ENCODE measurements at places on chromosomes 1 and 21.

DNA sequence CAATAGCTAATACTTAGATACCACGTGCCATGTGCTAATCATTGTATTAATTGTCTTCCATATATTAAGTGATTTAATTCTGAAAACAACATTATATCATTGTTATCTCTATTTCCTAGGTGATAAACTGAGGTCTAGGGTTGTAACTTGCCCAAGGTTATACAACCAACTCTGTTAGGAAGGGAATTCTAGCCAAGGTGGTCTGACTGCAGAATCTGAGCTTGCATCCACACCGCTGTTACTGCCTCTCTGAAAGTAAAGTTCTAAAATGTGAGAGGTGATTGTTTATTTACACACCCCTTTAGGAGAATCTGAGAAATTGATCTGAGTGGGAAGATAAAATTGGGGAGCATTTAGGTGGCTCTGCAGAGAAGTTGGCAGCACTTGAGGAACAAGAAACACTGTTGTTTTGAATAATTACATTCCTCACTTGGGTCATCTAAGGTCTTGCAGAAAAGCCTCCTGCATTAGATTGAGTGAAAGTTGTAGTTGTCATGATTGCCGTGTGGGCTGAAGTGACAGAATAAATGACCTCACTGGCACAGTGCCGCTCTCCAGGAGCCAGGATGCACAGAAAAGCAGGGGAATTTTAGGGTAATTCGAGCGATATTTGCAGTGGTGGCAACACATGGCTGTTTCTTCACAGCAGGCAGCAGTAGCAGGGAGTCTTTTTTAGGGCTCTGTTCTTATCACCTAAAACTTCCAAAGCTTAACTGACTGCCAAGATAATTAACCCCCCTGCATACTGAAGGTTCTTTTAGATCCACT, 121.7 kb downstream of the ADGRL4 start:
- DNase-seq, result no peak

DNA sequence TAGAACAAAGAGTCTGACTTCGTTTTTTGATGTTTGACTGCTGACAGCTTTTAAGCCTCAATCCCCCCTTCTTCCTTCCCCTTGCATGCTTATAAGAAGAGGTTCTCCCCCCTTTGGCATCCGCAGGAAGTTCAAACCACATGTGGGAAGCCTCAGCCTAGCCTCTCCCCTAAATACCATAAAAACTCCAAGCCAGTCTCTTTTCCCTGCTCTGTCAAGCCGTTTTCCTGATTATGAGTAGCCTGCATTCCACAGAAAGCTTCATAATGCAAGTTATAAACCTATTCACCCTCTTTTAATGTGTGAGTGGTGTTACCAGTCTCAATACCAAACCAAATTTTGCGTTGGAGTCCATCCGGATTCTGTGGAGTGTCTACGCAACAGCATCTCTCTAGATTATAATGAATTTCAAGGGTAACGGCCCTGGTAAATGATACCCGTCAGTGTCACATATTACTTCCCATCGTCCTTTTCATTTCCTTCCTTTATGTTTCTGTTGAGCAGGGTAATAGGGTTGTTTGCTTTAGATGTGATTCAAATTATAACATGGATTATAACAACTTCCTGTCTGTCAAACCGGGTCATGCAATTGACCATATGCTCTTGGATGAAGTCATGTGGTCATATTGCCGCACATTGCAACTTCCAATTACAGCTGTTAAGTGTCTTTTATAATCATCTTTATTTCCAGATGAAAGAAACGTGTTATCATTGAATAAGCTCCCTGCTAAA, 717.5 kb downstream of the RWDD3 start:
- no peak for DNase-seq

- no peak for DNase-seq
Observed at GRCh38 chr1:183163316-183163715, 22.7 kb upstream of the LAMC2 start.

- no peak for DNase-seq
Observed at GRCh38 chr1:203346060-203346768, 4.7 kb downstream of the FMOD start.

DNA sequence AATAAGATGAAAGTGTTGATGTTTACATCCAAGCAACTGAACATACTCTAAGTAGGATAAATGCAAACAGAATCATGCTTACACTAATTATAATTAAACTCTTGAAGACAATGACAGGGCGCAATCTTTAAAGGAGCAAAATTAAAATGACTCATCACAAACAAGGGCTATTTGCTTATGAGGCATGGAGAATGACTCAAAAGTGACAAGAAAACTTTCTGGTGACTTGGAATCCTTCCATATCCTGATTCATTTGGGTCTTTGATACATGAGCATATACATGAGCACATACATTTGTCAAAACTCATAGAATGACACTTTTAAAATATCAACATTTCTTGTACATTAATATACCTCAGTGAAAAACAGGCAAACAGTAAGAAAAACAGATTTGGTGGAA, 1632.3 kb downstream of the KCNT2 start:
- DNase-seq, result no peak

DNA sequence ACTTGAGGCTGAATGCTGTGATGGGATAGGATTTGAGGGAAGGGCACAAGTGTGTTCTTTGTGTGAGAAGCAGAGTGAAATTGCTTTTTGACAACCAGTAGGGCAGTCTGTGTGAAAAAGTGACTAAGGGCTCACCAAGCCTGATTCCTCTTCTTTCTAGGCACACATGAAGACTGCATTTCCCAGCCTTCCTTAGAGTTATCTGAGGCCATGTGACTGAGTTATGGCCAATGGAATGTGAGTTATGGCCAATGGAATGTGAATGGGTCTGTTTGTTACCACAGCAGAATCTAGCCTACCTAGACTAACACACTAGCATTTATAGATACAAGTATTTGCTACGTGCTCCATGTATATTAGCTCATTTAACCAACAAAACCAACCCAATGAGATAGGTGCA, 35.3 kb upstream of the DIRAS3 start:
- no peak for DNase-seq

GRCh38 chr1:156160743-156161171, 7.4 kb downstream of the SEMA4A start:
- DNase-seq, result peak; percentile 18

DNA sequence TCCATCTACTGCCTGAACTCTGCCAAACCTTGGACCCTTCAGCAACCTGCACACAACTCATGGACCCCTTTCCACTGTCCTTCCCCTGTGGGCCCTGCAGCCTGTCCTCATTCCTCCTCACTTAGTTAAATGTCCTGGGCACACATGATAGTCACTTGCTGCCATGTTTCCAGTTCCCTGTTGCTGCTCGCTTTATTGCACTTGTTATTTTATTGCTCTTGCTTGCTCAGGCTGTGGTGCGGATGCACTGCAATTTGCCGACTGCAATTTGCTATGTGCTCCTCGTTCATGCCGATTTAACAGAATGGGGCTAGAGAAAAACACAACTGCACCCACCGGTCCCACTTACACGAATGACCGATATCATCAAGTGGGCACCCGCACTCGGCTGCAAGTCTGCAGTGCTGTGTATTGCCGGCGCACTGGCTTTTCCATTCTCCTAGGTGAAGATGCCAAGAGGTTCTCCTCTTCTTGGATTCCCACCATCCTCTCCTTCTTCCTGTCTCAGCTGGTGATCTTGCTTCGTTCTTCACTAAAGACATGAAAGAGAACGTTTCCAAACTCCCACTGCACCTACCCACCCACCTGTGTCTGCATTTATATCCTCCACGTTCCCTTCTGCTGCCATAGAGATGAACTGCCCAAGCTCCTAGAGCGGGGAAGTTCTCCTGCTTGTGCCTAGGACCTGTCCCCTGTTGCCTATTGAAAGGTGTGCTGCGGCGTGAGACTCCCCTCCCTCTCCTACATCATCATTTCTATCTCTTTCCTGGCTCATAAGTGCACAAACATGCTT, 45.4 kb upstream of the B3GALT5 start:
- DNase-seq, result no peak

GRCh38 chr1:212311836-212312497, 26.8 kb downstream of the PPP2R5A start:
- DNase-seq, result no peak

GRCh38 chr1:234838182-234838581, 228.2 kb upstream of the IRF2BP2 start:
- no peak for DNase-seq

- no peak for DNase-seq
Observed at GRCh38 chr1:41866285-41866684, 52.4 kb downstream of the HIVEP3 start.

Measured in stimulated activated CD8-positive, alpha-beta memory T cell treated with anti-CD3 and anti-CD28 coated beads, Interleukin-4, amount 100 ng/mL, for 1 hour (primary cell).